ENCODE measurements at places on chromosomes 4 and X.

- DNase-seq, result no peak
Measured at GRCh38 chr4:152997288-152997687, 61.2 kb downstream of the FHDC1 start.

- no peak for DNase-seq
Measured at GRCh38 chrX:152905081-152905420, 7.2 kb downstream of the ZNF185 start.

GRCh38 chr4:10078481-10079233 is 37.9 kb downstream of the WDR1 start:
- DNase-seq, result no peak

- no peak for DNase-seq
Measured at GRCh38 chrX:67734111-67734753, 190.4 kb downstream of the AR start.

GRCh38 chr4:18063079-18063478 is 41.5 kb upstream of the LCORL start:
- DNase-seq, result no peak

DNA sequence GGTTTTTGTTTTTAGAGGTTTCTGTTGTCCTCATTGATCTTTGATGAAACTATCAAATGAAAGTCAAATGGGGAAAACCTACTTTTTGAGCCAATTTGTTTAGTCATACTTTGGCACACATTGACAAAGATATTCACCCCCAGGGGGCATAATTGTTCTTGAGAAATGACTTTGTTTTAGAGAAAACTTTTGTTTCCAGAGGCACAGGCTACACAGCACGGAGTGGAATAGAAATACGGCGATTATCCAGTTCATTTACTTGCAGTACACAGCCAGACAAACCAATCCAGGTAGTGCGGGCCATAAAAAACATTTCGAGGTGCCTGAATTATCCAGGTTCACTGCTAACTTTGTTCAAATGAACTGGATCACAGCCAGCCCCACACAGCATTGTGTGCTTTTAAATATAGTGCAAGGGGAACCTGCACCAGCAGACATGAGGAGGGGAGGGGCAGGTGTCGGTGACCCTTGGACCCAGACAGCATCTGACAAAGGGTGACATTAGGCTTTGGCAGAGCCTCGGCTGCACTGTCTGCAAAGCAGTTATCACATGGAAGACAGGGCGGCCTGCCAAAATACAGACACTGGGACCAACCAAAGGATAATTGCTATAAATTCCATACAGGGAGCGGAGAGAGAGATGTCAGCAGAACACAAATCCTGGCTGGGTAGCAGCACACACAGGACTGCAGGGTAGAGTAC is 179.6 kb upstream of the NOCT start:
- DNase-seq, result no peak

DNA sequence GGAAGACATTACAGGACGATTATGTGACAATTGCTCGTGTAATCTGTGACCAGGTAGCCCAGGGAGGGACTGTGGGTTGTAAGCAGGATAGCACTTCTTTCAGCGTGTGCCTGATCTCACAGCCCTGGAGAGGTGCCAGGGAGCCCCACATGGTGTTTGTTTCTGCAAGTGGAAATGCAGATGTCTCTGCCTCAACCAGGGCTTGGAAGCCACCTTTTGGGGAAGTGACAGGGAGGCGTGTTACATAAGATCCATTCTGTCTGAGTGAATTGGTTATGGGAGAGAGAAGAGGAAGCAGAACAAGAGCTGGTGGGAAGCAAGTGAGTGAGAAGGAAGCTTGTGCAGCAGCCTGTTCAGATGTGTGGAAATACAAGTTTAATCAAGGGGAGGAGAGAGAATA is 104.5 kb upstream of the GATB start:
- no peak for DNase-seq

DNA sequence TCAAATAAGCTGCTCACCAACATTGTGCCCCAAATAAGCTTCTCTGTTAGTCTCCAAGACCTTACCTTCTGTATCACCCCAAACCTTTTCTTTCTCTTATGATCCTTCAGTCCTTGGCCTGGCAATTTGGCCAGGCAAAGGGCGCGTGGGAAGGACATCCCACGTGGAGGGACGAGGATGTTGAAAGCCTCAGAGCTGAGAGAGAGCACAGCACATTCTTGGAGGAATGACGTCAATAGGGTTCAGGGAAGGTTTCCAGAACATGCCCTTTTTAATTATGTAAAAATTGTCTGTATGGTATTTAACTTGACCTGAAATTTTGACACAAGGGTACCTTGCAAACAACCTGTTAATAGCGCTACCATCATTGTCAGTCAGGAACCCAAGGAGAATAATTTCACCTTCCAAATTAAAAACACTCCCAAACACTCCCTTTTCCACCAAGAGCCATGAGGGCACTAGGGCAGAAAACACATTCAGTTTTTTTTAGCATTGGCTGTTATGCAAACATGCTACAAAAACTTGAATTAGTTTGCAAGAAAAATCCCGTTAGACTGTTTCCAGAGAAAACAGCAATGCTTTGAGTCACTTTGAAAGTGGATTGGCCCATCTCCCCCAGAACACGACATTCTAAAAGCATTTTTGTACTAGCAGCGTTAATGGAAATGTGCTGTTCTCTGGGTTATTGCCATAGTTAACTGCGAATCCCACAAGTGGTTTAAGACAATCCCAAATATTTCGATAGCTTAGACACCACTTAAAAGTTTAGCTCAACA is 183.2 kb upstream of the PUDP start:
- DNase-seq, result no peak

DNA sequence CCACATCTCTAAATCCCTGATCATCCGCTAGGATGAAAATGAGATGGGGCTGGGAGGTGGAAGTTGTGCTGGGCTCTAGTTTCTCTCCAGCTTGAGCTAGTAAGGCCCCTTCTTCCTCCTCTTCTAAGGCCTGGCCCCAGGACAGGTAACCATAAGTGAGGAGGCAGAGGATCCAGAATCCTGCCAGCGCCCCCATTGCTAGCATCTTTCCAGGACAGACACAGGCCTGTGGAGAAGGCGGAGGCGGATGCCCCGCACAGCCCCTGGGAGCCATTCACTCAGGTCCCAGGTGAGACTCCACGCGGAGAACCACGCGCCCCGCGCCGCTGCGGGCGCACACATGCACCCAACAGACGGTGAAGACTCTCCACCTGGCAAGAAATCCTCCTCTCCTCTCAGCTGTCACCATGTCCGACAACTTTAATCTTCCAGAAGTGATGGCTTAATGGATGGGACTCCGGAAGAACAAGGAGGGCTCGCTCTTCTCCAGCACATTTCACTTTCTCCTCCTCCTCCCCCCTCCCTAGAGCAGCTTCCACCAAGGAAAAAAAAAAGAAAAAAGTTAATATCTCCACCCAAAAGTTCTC is 793 bp downstream of the ARSJ start:
- DNase-seq, result no peak

DNA sequence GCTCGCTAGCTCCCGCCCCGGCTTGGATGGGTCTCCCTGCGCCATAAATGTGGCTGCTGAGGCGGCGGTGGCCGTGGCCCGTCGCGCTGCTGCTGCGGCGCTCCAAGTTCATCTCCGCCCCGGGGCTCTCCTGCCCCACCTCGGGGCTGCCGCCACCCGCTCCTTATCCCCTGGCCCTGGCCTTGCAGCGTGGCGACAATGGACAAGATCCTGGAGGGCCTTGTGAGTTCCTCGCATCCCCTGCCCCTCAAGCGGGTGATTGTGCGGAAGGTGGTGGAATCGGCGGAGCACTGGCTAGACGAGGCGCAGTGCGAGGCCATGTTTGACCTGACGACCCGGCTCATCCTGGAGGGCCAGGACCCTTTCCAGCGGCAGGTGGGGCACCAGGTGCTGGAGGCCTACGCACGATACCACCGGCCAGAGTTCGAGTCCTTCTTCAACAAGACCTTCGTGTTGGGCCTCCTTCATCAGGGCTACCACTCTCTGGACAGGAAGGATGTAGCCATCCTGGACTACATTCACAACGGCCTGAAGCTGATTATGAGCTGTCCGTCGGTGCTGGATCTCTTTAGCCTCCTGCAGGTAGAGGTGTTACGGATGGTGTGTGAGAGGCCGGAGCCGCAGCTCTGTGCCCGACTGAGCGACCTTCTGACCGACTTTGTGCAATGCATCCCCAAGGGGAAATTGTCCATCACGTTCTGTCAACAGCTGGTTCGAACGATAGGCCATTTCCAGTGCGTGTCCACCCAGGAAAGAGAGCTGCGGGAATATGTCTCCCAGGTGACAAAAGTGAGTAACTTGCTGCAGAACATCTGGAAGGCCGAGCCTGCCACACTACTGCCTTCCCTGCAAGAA is 763 bp downstream of the USP38 start:
- no peak for DNase-seq

DNA sequence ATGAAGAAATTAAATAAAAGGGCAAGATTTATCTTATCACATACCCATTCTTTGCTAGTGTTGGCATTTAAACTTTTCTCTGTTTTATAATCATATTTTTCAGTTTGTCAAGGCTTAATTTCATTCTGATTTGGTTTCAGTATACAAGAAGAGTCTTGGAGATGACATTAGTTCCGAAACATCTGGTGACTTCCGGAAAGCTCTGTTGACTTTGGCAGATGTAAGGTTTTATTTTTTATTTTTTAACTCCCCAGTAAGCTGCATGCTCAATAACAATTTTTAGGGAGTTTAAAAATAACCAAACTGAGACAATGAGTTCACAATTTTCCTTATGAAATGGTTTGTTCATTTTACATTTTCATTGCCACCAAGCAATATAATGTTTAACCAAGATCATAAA is 39.8 kb downstream of the ANXA3 start:
- no peak for DNase-seq

GRCh38 chrX:111519215-111519614 is 7.8 kb downstream of the SERTM2 start:
- no peak for DNase-seq

GRCh38 chrX:45807572-45808425 is 607.1 kb upstream of the DIPK2B start:
- no peak for DNase-seq

GRCh38 chr4:143362349-143363046 is 25.8 kb downstream of the GAB1 start:
- no peak for DNase-seq

DNA sequence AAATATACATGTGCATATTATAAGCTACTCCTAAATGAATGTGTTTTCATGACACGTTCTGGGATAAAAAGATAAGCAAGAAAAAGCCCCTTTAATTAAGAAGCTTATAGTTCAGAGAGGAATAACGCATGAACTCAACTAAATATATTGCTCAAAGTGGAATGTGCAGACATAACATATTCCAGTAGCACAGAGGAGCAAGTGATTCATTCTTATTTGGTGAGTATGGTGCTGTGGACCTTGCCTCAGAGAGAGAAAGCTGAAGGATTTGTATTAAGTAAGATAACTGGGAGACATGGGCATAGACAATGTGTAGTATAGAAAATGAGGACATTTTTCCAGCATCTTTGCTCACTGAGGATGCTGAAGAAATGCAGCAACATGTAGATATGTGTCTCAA is 76.8 kb downstream of the CFAP299 start:
- no peak for DNase-seq

GRCh38 chrX:49166914-49167739 is 4.6 kb downstream of the MAGIX start:
- no peak for DNase-seq

DNA sequence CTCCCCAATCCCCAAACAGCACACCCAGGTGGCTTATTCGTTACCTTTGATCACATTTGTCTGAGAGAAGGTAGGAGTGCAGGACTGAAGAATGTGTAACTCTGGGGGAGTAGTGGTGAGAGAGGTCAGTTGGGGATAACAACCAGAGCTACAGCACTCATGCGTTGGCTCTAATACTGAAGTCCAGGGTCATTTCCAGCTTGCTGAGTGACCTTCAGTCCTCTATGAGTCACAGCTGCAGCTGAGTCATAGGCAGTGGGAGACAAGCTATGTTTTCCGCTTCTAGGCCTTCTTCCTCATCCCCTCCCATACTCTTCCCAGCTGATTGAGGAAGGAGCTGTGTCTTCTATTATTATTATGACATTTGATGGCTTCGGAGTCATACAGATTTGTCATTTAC is 31.6 kb upstream of the CT47C1 start:
- no peak for DNase-seq

DNA sequence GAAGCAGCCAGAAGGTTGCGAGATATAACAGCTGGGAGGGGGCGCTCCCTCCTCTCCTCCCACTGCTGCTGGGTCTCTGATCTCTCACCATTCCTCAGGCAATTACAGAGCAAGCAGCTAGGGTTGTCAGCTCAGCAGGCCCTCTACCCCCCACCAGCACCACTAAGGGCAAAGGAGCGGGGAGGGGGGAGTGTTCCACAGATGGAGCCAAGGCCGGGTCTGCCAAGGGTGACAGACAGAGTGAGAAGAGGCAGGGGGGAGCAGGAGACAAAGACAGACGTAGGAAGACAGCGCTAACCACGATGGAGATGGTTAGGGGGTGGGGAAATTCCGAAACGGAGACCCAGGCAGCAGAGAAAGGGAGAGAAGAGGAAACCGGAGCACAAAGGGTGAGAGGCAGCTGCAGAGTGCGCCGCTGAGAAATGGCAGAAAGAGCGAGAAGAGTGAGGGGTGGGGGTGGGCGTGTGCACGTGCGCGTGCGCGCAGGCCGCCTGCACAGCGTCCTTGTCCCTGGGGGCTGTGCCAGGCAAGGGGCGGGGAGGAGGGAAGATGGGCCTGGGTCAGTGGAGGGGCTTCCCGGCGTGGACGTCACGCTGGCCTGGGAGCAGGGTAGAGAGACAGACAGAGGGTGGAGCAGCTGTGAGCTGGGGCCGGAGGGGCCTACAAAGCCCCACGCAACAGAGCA is 6.9 kb downstream of the L1CAM start:
- no peak for DNase-seq

DNA sequence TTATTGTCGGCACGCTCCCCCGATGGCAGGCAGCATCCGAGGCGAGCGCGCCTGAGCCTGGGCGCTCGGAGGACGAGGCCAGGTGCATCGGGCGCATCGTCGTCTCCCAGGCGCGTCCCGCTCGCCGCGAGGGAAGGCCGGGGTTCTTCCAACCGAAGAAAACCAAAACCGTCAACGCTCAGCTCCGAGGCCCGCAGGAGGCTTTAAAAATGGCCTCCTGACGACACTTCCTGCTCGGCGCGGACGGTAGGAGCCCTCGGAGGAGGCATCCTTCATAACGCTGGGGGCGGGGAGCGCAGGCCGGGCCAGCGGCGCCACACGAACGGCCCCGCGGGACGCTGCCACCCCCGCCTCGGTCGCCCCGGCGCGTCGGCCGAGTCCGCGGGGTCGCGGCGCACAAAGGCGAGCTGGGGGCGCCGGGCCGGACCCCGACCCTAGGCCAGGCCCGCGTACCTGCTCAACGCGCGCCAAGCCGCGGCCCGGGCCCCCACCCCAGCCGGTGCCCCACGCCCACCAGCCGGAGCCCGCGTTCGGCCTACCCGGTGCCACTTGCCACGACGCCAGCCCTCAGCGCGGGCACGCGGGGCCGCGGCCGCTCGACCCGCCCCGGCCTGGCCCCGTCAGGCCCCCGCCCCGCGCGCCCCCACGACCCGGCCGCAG is 501 bp downstream of the ZNF518B start:
- DNase-seq, result no peak

- DNase-seq, result no peak
Measured at GRCh38 chrX:57286507-57287251, at the start of gene FAAH2. Gene FAAH2 (plus strand): TSS chrX:57286706. CDS start chrX:57286826, 120 bp downstream.

- no peak for DNase-seq
Measured at GRCh38 chrX:17031827-17032226, 85.4 kb downstream of the REPS2 start.

Measured in esophagus squamous epithelium (tissue), 5 donors.